ENCODE measurements at places on chromosomes 11 and 22.

GRCh38 chr11:31815711-31816467 is 4.8 kb upstream of the PAX6 start:
- DNase-seq = no peak

- DNase-seq = no peak
Measured at GRCh38 chr11:32821917-32822560, 7.7 kb upstream of the PRRG4 start.

- no peak for DNase-seq
Measured at GRCh38 chr22:38863531-38864131, 8.4 kb downstream of the CBX6 start.

- DNase-seq = no peak
Measured at GRCh38 chr11:8180469-8180868, 11.6 kb upstream of the RIC3 start.

DNA sequence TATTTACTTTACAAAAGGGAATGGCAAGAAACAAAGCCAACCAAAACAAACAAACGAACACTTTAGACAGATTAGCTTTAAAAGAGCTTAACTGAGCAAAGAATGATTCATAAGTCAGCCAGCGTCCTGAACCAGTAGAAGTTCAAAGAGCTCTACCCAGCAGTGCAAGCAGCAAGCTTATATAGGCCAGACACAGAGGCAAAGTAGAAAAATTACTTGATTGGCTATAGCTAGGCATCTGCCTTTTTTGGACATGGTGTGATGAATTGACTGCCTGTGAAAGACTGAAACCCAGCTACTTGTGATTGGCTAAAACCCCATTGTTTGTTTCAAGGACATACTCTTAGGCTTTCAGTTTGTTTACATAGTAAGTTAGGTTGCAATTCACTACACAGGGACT is 2120.0 kb upstream of the RAG2 start:
- DNase-seq = no peak

DNA sequence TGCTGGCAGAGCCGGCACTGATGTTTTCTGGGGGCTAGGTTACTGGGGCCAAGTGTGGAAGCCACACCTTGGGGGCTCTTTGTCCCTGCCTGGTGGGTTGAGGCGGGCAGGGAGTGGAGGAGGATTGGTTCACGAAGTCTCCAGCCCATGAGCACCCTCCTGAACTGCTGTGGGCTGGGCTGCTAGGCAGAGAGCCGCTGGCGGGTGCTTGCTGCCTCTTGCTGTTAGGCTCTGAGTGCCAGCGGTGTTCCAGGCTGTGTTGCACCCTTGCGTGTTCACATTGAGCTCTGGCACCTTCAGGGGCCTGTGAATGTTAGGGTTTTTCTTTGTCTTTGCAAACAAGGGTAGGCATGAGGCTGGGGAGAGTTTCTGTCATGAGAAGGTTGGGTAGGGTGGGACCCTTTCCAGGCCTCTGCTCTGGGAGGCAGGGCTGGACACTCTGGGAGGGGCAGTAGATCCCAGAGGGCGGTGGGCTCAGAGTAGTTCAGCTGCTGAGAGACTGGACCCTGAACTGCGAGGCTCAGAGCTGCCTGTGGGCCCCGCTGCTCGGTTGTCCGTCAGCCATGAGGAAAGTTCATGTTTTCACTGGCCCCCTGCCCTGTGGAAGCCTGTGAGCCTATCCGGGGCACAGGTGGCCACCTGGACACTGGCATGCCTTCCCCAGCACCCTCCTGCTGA is 24.0 kb upstream of the TMEM191C start:
- DNase-seq = no peak

DNA sequence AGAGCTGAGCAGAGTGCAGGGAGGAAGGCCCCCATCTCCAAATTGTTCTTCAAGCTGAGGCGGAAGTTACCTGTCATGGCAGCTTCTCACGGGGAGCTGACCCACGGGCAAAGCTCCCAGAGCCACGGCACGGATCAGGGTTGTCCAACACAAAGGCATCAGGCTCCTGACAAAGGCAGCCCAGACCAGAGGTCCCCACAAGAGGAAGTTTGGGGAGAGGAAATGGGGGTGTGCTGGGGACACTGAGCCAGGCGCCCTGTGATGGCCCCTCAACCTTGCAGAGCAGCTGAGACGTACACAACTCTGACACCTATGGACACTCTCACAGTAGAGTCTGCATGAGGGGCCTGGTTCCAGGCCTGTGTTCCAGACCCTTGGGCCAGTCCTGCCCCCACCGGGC is 95.6 kb downstream of the CTTN start:
- no peak for DNase-seq

- no peak for DNase-seq
Measured at GRCh38 chr11:115920092-115920461, 415.9 kb upstream of the CADM1 start.

GRCh38 chr22:39183991-39184585 is 31.6 kb upstream of the CBX7 start:
- DNase-seq = no peak

- DNase-seq = no peak
Measured at GRCh38 chr11:35174666-35175065, 35.7 kb downstream of the CD44 start.

DNA sequence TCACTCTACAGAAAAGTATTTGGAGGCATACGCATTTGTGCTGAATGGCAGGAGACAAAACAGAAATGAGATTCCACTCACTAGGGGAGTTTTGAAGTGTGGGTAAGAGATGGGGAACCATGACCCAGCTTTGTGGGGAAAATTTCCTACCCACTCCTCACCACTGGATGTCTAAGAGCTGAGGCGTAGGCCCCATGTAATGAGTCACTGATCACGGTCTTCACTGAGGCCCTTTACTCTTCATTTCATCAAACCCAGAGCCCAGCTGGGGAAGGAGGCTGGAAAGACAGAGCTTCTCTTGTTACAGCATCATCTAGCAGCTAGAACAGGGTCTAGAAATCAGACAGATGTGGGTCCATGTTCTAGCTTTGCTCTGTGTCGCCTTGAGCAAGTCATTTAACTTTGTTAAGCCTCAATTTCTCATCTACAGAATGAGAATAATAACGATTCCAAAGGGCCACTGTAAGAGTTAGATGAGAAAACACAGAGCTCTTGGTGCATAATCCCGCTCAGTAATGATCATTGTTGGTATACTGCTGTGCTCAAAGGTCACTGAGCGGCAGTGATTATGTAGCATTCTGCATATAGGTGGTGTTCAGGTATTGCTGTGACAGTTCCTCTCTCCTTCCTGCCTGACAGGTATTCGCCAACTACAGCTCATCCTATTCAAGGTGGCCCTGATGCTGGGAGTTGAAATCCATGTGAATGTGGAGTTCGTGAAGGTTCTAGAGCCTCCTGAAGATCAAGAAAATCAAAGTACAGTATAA is 97.2 kb downstream of the MICAL2 start:
- no peak for DNase-seq

DNA sequence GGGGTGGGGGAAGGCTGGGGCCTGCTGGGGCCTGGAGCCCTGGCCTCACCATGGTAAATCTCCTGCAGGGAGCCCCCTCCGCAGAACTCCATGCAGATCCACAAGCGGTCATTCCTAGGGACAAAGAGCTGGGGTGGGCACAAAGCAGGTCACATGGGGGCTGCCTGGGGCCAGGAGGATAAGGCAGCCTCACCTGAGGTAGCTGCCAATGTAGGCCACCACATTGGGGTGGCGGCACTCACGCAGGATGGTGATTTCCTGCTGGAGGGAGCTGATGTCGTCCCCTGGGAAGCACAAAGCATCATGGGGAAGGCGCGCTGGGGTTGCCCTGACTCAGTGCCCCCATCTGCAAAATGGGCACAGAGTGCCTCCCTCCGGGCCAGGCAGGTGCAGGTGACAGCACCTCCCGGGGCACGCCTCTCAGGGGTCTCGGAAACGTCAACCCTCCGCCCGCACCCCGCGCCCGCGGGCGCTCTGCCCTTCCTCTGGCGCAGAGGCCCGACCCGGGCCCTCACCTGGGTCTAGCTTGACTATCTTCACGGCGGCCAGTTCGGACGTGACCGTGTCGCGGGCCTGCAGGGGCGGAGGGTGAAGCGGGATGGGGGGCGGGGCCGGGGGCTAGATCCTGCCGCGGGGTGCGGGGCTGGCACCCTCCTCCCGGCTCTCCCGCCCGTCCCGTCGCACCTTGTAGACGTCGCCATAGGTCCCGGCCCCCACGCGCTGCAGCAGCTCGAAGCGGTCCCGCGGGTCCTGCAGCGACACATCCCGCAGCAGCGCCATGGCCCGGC is 450 bp downstream of the MAP4K2 start:
- no peak for DNase-seq

DNA sequence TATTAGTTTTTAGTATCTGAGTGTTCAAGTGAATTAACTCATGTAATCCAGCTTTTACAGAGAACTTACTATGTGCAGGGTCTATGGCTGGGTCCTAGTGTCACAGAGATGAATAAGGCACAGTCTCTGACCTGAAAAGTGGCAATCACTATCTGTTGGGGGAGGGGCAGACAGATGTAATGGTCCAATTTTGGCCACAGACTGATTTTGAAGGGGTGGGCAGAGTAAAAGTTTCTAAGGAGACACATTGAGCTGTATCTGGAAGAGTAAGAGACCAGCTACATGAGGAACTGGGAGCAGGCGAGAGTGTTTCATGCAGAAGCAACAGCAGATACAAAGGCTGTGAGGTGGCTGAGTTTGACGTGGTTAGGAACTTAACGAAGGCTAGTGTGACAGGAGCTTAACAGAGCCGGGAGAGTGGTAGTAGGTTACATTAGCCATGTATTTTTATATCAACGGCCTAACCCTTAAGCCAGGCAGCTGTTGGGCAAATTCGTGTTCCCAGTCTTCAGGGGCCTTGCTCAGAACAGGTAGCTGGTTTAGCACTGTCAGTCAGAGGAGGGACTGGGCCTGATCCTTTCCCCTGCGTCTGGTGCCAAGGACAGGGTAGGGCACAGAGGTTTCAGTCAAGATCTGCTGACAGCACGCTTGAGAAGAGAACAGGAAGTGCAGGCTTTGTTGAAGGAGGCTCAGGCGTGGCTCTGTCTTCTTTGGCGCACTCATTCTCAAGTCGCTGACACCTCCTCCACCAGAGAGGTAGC is 1.4 kb upstream of the STIM1 start:
- no peak for DNase-seq

GRCh38 chr22:49601614-49602321 is 225.9 kb downstream of the BRD1 start:
- DNase-seq = no peak
